ENCODE measurements at places on chromosomes 4 and X. TPM values are rescaled to one million over a fixed set of nuclear protein-coding genes. Genes with fewer than 3 reads are reported as not detected.

GRCh38 chr4:150583287-150584110, 1.5 kb downstream of the MAB21L2 start:
- DNase-seq: no peak

The SCD5 gene
- total RNA-seq: 15.7 TPM

The CTSO gene
- 3.7 TPM for total RNA-seq

DNA sequence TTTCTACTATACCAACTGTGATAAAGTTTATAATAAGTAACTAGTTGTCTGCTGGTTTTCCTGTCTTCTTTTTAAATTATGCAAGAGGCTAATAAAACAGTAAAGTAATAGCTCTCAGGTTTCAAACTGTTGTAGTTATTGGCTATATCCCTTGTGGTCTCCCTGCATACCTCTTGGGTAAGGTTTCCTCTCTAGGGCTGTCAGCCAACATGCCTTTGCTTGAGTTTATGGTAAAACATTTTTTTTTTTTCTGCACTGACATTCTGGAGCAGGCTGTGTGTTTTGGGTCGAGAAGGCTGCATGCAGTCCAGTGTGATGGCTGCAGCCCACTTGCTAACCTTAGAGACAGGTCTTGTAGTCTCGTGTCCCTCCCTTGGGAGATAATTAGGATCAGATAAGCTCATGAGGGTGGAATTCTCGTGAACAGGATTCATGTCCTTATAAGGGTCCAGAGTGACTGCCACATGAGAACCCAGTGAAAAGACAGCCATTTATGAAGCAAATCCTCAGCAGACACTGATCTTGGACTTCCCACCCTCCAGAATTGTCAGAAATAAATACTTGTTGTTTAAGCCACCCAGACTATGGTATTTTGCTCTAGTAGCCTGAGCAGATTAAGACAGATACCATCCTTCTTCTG, 831.2 kb downstream of the CCSER1 start:
- no peak for DNase-seq

DNA sequence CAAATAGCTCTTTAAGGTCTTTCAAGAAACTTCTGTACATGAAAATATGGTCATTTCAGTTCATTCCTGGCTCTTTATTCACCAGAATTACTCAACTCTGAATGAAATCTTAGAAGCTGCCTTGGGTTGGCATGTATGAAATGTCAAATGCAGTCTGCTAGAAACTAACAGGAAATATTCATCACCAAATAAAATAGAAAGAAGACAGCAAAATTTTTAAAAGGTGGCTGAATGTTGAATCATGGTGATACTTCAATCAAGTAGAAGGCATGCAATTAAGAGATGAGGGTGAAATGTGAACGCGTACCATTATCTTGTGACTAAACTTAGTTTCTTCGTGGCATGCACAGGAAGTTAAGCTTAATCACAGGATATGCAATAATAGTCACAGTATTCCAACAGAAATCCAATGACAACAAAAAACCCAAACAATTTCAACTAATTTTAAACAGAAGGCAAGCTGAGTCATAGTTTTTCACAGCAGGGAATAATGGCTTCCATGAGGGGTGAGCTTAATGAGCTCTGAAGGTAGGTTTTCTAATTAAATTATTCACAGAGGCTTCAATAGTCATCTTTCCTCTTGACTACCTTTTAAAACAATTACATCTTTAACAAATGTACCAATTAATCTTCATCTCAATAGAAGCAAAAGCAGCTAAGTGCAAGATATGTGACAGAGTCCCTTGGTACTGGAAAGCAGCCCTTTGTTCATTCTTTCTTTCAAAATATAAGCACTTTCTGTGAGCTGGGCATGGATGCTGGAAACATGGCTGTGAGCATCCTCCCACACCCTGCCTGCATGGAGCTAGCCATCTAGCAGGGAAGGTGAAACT, 44.5 kb downstream of the SCFD2 start:
- no peak for DNase-seq

DNA sequence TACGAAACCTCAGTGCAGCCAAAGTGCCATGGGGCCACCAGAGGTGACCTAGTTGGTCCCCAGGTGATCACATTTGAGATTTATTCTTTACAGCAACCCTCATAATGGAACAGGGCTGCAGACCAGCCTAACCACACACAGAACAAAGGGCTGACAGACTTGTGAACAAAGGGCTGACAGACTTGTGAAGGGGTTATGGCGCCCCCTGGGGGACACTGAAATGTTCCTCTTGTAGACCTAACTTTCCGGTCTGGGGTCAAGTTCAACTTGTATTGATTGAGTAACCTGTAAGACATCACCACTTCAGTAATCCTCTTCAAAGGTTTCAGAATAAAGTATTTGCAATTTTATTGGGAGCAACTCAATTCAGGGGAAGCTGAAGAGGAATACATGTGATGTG, 175.9 kb upstream of the RPS6KA3 start:
- peak; percentile 54 for DNase-seq

GRCh38 chr4:896216-896615, 35.9 kb downstream of the GAK start:
- DNase-seq: no peak

GRCh38 chrX:149539283-149540130, 1.3 kb upstream of the EOLA1 start:
- peak; percentile 56 for DNase-seq

DNA sequence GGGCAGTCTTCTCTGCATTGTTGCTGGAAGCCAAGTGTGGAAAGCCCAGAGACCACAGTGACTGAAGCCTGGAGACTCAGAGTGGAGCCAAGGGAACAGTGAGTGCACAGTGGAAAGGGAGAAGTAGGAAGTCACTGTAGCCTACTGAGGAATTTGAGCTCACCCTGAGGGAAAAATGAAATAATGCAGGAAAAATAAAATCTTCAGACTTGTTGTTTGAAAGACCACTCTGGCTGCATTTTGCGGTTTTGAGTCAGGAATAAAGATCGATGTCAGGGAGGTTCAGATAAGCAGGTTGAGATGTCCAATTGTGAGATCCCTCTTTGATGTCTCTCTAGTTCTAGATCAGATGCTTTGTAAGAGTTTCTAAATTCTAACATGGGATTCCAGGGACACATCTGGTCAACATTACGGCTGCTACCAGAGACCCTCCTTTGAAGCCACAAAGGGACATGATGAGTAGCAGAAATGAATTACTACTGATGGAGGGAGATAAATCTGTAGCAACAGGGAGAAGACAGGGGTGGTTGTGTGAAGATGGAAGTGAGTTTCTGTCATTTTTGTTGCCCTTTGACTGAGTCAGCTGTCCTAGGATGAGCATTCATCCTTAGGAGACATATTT, 8.4 kb downstream of the ADH4 start:
- no peak for DNase-seq

The MAP7D2 gene
- total RNA-seq: 1.4 TPM

DNA sequence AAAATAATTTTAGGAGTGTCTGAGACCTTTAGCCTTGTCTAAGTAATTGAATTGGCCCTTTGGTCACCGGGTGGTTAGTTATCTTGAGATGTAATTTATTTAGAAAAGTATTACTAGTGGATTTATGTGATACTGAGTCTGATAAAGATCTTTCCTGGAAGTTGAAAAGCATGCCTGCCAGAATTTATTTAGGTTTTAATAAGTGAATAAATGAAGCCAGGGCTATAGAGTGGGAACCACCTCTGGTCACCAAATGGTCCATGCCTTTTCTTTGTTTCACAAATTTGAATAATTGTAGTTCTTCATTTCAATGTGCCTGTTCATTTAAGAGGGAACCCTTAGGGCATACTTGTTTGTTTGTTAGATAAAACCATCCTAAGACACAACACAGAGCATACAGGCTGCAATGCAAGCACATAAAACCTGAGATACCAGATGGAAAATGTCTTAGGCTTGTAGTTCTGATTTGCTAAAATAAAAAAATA, 627.8 kb downstream of the ADGRL3 start:
- no peak for DNase-seq

DNA sequence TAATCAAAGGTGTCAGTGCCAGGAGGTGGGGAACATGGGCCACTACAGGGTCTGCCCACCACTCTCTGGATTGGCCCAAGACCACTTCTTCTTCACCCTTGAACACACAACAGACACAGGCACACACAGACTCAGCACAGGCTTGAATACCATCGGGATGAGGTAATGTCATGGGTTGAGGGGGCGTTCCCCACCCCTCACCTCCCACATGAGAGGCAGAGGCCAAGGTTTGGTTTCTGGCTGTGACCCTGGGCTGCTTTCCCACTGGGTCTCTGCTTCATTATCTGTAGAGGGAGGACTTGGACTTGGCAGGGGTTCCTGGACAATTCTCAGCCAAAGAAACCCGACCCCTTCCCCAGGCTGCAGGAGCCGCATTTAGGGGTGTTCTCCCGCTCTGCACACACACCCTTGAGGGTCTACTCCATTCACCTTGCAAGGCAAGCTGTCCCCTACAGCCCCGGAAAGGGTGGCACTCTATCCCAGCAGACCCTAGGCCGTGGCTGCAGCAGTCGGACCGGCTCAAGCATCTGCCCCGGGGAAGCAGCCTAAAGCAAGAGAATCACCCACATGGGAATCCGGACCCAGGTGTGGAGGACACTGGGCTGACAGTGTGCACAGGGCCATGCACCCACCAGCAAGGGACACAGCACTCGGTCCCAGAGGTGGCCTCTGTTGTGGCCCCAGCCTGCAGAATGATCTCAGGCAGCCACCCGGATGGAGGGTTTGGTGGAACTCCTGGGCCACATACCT, 62.4 kb downstream of the TRMT44 start:
- DNase-seq: no peak

The SCFD2 gene
- total RNA-seq: 12.5 TPM

The NALF2 gene
- total RNA-seq: 3.4 TPM

DNA sequence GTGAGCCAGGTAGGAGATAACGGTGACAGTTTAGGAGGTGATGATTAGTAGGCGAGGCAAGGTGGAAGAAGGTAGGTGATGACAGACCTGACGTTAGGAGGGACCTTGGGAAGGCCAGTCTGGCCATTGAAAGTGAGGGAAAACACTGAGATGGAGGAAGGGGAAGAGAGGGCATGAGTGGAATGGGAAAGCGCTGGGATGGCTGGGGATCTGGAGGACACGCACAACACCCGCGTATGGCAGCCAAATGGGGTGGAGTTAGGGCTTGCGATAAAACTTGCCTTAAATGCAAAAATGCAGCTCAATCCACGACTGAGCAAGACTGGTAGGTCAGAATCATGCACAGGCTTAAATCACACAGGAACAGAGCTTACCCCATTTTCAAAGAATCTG, 605 bp upstream of the CDKL2 start:
- DNase-seq: no peak

DNA sequence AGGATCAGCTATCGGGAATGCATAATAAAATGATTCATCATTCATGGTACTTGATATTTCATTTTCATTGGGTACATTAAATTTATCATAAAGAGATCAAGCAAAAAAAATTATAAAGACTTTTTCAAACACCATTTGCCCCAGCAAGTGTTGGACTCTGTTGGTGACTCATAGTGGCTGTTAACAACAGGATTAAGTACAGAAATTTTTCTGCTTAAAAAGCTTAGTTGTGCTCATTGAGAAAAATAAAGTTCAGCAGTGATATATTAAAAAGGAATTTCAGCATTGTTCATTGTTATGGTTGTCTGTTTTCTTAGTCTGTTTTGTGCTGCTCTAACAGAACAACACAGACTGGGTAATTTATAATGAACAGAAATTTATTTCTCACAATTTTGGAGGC, 86.2 kb upstream of the PCDH10 start:
- DNase-seq: no peak

DNA sequence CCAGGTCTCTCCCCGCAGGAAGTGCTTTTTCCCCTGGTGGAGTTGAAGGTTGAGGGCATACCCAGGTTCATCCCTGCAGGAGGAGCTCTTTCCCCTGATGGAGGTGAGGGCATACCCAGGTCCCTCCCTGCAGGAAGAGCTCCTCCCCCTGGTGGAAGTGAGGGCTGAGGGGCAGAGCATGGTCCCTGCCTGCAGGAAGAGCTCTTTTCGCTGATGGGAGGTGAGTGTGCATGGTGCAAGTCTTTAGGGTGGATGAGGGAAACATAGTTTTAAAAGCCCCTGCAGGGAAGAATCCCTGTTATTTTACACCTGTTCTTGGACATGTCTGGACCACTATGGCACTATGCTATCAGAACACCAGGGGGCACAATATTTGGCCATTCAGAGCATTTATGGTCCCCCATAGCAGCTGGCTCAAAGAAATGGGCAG, 43.7 kb upstream of the PUDP start:
- DNase-seq: no peak

- no peak for DNase-seq
Measured at GRCh38 chr4:186669159-186669731, 54.4 kb downstream of the FAT1 start.

- DNase-seq: no peak
Measured at GRCh38 chrX:154074199-154074598, 23.3 kb downstream of the MECP2 start.

DNA sequence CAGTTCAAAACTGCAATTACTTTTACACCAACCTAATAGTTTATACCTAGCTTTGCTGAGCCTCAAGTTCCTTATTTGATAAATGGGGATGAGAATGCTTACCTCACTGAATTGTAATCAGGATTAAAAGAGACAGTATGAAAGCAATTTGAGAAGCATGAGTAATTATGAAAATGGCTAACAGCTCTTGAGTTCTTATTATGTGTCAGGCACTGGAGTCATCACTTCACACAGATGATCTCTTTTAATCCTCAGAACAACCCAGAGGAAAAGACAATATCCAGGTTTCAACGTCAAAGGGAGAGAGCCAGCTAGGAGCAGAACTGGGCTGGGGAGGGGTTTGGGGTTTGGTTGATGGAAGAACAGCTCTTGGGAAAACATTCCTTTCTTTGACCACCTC, 221.0 kb upstream of the NWD2 start:
- no peak for DNase-seq

DNA sequence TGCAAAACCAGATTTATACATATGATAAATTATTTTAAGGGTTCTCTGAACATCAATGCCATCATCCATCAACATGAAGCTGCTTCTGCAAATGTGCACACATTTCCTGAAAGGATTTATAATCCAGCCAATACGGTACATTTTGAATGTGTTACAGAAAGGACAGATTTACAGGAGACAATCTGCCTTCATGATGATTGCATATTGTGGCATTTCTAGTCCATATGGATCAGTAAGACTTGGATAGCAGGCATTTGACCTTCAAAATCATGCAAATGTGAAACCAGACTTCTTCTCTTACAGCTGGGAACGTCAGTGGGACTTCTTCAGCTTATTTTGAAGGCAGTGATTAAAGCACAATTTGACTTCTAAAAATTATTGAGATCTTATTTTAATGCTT, 217.3 kb upstream of the GK2 start:
- no peak for DNase-seq

- DNase-seq: no peak
Measured at GRCh38 chrX:8971116-8971515, 62.8 kb downstream of the FAM9B start.

DNA sequence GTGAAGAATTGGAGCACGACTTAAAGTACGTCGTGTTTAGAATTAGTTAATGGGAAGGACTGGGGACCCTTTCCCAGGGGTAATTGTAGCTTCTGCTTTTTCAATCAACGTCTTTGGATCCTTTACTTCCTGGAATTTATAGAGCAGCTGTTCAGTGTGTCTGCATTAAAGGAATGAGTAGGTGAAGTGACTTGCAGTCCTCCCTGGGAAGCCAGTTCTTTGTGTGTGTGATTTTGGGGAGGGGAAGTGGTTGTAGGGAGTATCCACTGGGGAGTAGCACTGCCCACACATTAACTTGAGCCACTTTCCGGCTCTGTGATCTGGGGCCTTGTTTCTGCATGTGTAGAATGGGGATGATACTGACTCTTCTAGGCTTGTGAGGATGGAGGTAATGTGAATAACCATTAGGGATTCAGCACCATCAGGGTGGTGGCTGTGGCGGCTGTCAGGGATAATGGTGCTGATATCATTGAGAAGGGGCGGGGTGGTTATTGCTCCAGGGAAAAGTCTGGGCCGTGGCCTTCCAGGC, 54.7 kb downstream of the TMEM131L start:
- DNase-seq: no peak

GRCh38 chrX:136198678-136199243, 51.4 kb downstream of the FHL1 start:
- DNase-seq: no peak

Data from progenitor cell of endocrine pancreas (in vitro differentiated cells).